ENCODE measurements at places on chromosomes 4 and X.

DNA sequence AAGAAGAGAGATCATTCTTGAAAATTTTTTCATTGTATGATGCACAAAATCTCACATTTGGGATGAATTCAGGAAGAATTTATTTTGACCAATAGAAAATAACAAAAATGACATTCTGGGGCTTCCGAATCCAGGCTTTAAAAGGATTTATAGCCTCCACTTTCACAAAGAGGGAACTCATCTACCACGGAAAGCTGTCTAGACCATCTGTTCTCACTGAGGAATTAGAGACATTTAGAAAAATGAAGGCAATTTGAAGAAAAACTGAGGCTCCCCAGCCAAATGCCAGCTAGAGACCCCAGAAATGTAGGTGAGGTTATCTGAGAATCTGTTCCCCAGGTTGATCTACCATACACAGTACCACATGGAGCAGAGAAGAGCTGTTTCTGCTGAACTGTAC is 464.3 kb downstream of the TMA16 start:
- no peak for DNase-seq

DNA sequence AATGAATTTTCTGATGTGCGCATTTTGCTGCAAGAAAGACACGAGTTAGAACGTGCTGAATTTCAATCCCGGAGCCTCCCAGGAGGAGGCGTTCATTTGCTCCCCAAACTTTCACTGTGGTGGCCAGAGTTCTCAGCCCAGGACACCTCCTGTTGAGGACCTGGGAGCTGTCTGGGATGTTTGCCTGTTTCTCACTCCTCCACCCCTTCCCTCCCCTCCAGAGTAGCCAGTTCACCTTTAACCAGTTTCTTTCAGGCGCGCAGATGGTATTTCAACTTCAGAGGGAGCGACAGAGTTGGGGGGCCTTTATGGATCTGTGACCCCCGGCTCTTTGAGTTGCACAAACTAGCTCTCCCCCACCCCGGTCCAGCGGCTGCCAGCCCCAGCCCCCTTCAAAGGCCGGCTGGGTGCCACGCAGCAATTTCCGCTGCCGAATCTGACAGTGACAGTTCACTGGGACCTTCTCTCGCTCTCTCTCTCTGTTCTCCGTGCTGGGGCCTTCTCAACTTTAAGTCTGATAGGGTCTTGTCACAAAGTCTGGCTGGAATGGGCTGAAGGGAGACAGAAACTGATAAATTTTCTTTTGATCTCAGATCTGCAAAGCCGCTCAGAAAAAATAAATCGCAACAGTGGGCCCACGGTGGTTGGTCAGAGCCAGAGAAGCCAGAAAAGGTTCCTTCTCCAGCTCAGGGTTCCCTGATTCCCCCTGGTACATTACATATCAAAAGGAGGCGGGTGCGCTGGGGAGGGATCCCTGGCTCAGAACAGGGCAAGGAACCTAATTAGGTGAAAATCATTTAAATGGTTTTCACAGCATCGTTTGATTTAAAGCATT is 100.0 kb upstream of the STX18 start:
- no peak for DNase-seq

GRCh38 chrX:81261576-81261975 is 59.7 kb downstream of the SH3BGRL start:
- no peak for DNase-seq

DNA sequence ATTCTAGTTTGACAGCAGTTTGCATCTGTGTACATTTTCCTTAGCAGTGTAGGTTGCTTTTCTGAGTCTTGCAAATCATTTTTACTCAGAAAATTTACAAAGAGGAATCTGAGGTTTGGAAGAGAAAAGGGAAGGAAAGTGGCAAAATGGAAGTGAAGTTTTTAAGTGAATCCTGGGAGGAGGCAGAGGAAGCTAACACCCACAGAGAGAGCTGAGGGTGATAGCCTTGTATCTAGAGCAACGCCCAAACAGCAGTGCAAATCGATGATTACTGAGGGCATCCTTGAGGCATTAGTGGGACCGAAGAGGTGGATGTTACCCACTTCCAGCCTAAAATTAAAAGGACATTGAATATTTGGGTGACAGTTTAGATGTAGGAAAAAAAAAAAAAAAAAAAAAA is 31.8 kb downstream of the KLF3 start:
- no peak for DNase-seq

DNA sequence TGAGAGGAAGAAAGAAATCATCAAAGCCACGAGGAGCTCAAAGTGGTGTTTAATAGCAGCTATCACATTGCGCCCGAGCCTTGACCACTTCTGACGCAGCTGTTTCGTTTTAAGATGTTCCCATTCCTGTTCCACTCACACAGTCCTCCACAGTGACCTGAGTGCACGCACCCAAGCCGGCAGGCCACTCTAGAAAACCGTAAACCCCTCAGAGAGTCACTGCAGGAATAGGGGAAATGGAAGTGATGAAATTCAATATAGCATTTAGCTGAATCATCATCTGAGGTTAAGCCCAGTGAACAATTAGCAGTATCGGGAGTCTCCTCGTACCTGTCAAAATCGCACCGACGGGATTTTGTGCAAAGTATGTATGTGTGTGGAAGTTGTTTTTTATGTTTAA is 17.9 kb upstream of the HAND2 start:
- no peak for DNase-seq

GRCh38 chrX:2489446-2490445 is 11.0 kb downstream of the DHRSX start:
- no peak for DNase-seq

DNA sequence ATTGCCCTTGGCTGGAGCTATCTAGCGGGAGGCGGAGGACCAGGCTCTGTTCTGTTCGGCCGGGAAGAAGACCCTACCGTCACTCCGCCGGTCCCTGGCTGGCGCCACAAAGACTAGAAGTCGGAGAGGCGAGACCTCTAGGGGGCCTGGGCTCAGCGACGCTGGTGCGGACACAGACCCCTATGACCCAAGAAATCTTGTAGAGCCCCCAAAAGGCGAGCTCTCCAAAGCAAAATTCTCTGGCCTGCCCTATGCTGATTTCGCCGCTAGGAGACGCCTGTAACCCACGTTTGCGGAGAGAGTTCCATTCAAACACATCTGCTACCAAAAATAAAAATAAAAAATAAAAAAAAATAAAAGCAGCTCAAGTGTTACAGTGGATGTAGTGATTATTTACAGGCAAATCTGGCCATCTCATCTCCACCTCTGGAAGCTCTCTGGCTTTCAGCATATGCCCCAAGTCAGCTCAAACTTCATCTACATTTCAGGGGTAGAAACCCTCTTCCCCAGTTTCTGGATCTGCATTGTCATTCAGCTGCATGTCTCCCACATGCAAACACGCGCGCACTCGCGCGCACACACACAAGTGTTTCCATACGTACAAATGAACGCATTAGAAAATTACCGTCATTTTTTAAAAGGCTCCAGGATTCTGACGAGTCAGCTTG is 2.4 kb upstream of the PCDH10 start:
- DNase-seq, result no peak

DNA sequence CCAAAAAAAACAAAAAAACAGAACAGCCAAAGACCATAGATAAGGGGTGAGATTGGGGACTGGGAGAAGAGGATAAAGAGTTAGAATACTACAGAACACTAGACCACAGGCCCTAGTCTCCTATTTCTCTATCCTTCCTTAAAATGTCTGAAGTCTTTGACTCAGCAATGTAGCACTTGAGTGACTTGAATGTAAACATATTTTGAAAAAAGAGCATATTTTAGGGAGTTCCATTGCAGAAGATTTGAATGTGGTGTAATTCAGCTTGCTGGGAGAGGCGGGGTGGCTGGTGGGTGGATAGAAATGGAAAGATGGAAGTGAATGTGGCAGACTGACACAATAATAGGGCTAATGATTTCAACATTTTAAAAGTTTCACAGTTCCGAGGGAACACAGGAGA is 144.9 kb downstream of the CHIC2 start:
- peak; percentile 14 for DNase-seq

Measured in CD4-positive, alpha-beta T cell treated with Interferon gamma for 1 hour (primary cell).